ENCODE measurements at places on chromosomes 4 and X. TPM values are rescaled to one million over a fixed set of nuclear protein-coding genes. Genes with fewer than 3 reads are reported as not detected.

The KIF4A gene
- 2.3 TPM for total RNA-seq

The GIMD1 gene
- total RNA-seq = not detected

The SPON2 gene
- 4.9 TPM for total RNA-seq

GRCh38 chrX:108070891-108071290 lies 20.5 kb downstream of the PSMD10 start:
- ATAC-seq = no peak

GRCh38 chr4:17664755-17665154 lies 50.3 kb downstream of the MED28 start:
- peak; percentile 54 for ATAC-seq
